ENCODE measurements at places on chromosomes 2 and 18.

DNA sequence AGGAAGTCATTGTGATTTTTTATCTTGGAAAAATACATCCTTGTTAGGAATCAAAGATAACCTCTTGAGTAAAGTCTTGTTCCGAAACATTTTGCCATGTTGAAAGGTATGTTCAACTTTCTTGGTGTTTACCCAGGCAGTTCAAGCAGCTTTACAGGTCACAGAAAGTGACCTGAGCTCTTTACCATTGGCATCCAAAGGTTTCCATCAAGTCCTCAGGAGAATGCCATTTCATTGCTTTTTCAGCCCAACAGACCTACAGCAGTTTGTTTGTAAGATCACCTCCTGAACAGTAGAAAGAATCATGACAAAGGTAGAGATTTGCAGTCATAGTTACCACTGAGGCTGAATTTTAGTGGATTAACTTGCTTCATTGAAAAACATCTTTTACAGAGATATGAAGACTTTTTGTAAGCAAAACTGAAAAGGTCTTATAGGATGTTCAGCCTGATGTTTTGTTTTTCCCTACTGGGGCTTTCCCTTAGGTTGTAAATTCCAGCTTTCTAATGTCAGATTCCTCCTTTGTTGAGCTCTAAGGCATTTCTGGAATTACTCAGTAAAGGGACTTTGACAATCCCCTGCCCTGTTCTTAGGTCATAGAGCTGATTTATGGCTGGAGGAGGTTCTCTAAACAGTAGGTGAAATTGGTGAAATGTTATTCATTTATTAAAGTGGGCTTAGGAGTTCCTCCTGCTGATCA lies 236.8 kb upstream of the RBMS1 start:
- DNase-seq, result no peak

DNA sequence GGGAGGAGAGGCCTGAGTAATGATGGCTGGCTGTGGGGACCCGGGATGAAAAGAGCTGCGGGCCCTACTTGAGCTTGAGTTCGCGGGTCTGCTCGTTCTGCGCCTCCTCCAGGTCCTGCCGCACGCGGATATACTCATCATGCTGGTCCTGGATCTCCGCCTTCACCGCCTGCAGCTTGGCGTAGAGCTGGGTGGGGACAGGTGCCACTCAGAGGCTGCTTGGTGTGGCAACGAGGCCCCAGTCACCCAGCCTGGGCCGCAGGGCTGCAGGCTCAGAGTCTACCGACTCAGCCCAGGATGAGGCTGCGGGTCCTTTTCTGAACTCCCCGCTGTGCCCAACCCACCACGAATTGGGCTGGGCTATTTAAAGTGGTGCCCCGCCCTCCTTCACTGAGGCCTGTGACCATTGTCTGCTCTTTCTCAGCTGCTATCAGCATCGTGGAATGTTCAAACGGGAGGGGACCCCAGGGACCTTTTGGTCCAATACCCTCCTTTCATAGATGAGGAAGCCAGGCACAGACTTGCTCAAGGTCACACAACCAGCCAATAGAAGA lies 28.0 kb downstream of the KIF3C start:
- no peak for DNase-seq

- DNase-seq, result no peak
Observed at GRCh38 chr2:58769111-58769863, 528.2 kb upstream of the FANCL start.

DNA sequence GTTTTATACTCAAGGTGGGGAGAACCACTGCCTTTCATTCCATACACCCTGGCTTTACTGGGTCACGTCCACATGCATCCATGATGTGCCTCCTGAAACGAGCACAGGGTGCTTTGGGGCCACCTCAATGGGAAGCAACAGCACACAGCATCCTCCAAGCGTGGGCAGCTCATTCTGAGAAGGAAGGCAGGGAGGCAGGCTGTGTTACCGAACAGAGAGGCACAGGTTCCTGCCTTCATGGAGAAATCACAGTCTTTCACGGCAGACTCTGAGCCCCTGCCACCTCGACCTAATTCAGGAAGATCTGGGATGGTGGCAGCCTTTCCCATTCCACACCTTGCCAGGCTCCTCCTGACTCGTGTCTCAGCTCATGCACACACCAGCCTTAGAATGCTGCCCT lies 130.1 kb downstream of the GBX2 start:
- DNase-seq, result no peak

GRCh38 chr2:103401621-103402020 lies 639.8 kb downstream of the TMEM182 start:
- DNase-seq, result peak; percentile 67

GRCh38 chr2:84102274-84102673 lies 356.8 kb downstream of the SUCLG1 start:
- no peak for DNase-seq

DNA sequence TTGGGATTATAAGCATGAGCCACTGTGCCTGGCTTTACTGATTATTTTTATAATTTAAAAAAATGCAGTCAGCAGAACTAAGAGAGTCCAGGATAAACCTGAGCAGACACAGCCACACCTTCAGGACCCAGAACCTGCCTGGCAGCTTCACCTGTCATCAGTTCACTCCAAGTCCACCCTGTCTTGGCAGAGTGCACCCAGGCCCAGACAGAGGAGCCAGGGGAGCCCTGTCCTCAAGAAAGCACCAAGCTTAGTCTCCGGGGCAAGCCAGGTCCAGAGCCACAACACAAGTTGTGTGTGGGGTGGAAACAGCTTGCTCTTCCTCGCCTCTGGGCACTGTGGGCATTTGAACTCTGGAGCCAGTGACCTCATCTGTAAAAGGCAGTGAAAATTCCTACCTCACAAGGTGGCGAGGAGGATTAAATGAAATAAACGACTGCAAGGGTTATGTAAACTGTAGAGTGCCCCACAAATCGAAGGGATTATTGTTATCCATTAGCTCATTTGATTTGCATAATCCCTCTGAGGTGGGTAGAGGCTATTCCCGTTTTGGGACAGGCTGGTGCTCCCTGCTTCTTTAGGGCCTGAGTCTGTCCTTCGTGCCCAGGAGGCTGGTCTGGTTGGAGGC lies 24.7 kb downstream of the MYCN start:
- no peak for DNase-seq

GRCh38 chr2:67145851-67146250 lies 251.3 kb upstream of the ETAA1 start:
- no peak for DNase-seq

DNA sequence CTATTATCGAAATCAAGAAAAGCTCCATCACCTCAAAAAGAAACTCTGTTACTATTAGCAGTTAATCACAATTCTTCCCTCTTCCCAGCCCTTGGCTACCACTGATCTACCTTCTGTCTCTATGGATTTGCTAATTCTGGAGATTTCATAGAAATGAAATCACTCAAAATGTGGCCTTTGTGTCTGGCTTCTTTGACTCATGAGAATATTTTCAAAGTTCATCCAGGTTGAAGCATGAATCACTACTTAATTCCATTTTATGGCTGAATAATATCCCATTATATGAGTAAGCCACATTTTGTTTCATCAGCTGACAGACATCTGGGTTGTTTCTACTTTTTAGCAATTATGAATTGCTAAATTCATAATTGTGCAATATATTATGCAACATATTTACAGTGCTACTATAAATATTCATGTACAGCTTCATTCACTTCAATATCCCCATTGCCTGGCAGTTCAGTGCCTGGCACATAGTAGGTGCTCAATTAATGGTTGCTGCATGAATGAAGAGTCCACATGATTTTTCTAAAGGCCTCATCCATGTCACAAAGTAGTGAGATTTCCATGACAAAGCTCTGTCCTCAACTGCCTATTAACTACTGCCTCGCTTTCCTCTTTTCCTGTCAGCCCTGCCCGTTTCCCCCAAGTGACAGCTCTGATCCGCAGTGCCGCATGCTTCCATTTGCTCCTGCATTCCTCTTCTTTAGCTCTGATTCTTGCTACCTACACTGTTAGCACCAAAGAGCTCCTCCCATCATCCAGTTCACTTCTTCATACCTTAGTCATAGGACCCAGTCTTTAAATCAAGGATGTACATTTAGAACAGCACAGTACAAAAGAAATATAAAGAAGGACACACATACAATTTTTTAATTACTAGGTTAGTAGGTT lies 32.8 kb downstream of the CCDC93 start:
- peak; percentile 91 for DNase-seq

DNA sequence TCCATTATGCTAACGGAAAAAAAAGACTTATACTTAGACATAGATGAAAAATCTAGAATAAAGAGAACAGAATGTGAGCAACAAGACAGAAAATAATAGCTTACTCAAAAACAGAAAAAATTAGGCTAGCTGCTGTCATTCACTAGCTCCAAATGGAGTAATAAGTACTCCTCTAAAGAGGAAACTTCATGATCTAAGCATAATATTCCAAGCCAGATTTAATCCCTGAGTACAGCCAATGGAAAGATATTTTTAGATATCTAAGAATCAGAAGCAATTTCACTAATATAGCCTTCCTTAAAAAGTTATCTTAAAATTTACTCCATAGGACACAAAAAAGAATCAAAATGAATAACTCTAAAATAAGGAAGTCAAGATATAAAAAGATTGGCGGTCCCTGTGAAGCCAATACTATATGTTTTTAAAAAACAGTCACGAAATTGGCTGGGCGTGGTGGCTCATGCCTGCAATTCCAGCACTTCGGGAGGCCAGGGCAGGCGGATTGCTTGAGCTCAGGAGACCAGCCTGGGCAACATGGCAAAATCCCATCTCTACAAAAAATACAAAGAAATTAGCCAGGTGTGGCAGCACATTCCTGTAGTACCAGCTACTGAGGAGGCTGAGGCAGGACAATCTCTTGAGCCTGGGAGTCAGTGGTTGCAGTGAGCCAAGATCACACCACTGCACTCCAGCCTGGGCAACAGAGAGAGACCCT lies 123.2 kb upstream of the BCL2L11 start:
- no peak for DNase-seq

DNA sequence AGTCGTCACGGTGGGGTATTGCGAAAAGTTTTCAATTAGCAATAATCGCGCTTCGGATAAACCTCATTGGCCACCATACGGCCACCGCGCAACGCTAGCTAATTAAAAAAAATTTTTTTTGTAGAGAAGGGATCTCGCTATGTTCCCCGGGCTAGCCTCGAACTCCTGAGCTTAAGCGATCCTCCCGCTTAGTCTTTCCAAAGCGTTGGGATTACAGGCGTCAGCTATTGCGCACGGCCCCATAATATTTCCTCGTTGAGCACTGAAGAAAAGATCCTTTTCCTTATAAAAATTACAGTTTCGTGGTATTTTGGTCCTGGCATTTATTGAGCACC lies 759 bp upstream of the ACTR1B start:
- no peak for DNase-seq

- DNase-seq, result no peak
Observed at GRCh38 chr2:9472511-9472910, 1.8 kb upstream of the IAH1 start.

- no peak for DNase-seq
Observed at GRCh38 chr2:234691968-234692955, 195.4 kb upstream of the ARL4C start.

DNA sequence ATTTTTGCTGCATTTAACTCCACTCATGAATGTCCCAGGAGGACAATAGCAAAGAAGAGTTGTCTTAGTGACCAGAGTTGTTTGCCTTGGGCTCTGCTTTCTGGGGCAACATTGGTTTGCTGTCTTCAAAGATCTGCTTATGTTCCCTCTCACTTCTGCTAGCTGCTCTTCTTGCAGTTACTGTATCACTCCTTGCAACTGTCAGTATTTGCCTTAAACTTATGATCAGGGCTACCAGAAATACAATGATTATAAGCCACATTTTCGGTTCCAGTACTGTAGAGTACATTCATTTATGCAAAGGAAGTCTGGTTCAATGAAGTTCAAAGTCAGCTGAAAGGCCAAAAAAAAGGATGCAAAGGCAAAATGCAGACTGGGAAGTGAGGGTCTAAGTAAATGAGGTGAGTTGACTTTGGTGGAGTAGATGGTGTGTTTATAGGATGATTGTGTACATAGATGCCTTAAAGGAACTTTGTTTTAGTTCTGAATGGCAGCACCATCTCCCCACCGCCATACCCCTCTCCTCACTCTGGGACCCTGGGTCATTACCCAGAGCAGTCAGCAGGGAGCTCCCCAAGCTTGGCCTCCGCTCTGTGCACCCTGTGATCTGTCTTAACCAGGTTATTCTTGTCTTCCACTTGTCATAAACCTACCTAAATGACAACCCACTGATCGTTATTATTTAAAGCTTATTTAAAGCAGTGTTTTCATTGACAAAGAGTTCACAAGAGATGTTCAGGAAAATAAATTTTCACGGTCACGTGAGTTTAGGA lies 236.0 kb downstream of the DOK6 start:
- no peak for DNase-seq

DNA sequence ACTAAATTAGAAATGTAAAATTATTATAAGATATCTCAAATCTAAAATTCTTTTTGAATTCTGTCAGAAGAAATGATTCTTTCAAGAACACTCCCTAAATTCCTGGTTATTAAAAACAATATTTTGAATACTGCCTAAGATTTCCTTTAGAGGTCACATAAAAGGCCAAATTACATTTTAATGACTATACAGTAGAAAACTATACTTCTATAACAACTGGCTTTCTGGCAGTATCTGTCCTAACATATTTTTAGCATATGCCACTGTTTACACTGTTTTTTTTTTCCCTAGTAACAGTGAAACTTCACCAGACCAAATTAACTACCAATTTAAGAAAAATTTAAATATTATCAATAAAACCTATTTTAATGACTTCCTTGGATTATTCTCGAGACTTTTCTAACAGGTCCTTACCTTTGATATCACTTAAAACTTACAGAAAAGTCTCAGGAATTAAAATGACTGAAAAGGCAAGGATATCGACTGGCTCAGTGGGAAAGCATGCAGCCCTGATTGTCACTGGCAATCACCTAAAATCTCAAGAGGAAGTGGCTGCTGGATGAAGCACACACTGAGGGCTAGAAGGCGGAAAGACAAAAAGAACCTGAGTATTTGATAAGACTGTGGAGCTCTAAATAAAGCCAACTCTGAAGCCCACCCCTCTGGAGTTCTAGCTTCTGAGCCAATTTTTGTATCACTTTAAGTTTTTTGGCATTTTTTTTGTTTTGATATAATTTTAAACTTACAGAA lies 59.6 kb downstream of the SPIRE1 start:
- DNase-seq, result no peak

- DNase-seq, result no peak
Observed at GRCh38 chr18:60117321-60117720, 217.5 kb downstream of the PMAIP1 start.

- DNase-seq, result no peak
Observed at GRCh38 chr2:42286268-42286946, 74.6 kb downstream of the COX7A2L start.

- DNase-seq, result no peak
Observed at GRCh38 chr18:76977684-76978232, 154.8 kb downstream of the MBP start.

- DNase-seq, result no peak
Observed at GRCh38 chr18:70732916-70733315, 444.1 kb downstream of the SOCS6 start.
